Activated CD4-positive, CD25-positive, alpha-beta regulatory T cell treated with anti-CD3 and anti-CD28 coated beads, Interleukin-2, amount 50 U/mL, for 16 hours (primary cell): ENCODE measurements at places on chromosomes 1 and 21.

- DNase-seq, result no peak
Observed at GRCh38 chr1:212935387-212935981, 14.9 kb upstream of the VASH2 start.

DNA sequence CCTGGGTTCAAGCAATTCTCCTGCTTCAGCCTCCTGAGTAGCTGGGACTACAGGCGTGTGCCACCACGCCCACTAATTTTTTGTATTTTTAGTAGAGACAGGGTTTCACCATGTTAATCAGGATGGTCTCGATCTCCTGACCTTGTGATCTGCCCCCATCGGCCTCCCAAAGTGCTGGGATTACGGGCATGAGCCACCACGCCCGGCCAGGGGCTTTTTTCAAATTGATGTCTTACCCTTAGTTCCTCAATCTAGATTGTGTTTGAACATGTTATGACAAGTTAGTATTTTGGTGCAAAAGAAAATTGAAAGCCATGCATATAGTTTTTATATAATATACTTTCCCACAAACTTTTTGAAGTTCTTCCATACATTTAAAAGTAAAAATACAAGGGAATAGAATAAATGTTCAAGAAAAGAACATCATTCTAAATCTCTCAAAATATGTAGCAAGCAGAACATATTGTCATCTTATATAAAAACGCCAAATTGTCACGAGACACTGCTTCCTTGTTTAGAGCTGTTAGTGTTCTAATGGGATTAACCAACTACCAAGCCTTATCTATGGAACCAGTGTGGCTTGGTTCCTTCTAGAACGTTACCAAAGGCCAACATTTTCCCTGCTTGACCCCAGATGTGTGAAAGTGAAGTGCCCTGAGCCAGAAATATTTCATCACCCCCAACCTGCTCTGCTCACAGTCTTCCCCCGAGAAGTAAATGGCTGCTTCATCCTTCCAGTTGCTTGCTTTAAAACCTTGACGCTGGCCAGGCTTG is 9.5 kb upstream of the PLEKHM2 start:
- no peak for DNase-seq

DNA sequence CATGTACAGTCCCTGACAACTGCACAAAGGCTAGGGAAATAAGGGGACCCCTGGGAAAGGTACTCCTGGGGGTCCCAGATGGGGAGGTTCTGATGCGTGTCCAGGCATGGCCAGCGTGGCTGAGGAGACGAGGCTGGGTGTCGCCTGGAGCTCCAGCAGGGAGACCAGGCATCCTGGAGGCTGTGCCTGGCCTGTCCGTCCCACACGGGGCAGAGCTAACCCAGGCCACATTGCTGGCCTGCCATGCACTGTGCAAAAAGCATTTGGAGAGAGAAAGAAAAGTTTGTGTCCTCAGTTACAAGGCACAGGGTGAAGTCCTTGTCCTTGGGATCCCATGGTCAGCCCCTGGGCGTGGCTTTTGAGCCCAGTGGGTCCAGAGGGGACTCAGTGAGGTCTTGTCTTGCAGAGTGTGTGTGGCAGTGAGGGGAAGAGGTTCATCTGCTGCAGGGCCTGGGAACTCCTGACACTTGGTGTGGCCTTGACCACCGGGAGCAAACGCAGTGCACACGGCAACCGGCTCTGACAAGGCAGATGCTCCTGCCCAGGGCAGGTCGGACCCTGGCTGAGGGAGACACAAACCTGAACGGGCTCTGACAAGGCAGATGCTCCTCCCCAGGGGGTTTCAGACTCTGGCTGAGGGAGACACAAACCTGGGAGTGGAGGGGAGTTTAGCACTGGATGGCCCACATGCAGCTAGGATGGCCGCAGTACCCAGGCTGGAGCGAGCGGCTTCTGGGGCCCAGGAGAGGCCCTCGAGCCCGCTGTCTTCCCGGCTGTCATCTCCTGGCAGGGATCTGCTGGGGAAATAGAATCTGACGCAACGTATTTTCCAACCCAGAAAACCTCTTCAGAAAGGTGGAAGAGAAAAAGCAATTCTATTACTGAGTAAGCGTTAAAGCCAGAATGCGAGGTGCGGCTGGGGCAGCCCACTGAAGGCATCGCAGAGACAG is 37.3 kb upstream of the COL18A1 start:
- no peak for DNase-seq

GRCh38 chr21:44054710-44055109 is 42.6 kb downstream of the TRAPPC10 start:
- no peak for DNase-seq

DNA sequence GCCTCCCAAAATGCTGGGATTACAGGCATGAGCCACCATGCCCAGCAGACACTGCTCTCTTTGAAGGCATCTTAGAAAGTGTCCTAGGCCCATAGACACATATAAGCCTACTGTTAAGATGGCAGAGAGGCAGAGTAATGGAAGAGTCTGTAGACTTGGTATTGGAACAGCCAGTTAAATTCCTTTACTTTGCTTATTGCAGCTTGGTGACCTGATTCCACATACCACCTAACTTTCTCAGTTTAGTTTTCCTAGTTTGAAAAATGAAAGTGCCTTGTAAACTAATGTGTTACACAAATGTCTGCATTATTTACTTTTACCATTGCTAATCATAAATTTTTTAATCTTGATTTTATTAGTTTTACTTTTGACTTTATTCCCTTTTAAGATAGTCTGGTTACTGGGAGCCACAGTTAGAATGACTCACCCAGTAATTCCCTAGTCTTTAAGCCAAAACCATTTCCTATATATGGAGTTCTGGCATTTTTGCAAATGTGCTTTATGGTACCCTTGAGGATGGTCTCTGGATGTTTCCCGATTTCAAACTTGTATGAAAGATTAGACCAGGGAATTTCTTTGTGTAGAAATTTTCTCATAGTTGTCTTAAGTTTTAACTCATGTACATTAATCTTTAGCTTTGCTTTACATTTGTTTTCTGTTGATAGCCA is 6.4 kb downstream of the SMAP2 start:
- DNase-seq, result no peak

- no peak for DNase-seq
Observed at GRCh38 chr1:2124446-2125198, 70.0 kb downstream of the FAAP20 start.
